ENCODE measurements at places on chromosomes 4 and X. TPM values are rescaled to one million over a fixed set of nuclear protein-coding genes. Genes with fewer than 3 reads are reported as not detected.

Gene KDR
- not detected for polyA plus RNA-seq

DNA sequence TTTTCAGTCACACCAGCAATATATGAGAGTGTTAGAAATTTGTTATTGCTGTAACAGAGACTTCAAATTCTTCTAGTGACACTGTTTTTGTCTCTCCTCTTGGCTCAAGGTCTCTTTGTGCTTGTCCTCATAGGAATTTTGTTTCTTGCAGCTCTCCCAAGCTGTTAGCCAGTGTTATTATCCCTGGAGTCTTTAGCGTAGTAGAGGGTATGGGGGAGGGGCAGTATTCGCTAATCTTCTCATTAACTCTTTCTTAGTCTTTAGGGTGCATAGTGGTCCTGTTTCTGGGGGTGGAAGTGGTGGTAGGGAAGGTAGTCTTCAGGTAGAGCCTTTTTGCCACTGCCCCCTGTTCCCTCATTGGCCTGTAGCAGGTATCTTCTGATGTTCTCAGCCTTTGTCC, 79.4 kb downstream of the JADE3 start:
- no peak for DNase-seq

- DNase-seq, result no peak
These were observed 79.7 kb downstream of the VMA21 start for GRCh38 chrX:151476604-151477303.

GRCh38 chrX:39895218-39896110, 202.3 kb downstream of the BCOR start:
- no peak for DNase-seq

DNA sequence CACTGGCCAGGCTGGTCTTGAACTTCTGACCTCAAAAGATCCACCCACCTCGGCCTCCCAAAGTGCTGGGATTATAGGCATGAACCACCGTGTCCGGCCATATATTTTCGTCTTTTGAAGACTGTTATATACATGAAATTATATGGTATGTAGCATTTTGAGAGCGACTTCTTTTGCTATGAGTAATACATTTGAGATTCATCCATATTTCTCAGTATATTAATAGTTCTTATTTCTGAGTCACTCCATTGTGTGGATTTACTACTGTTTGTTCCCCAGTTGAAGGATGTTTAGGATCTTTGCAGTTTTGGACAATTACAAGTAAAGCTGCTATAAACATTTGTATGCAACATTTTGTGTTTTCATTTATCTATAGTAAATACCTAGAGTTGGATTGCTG, 34.9 kb downstream of the GNL3L start:
- no peak for DNase-seq

DNA sequence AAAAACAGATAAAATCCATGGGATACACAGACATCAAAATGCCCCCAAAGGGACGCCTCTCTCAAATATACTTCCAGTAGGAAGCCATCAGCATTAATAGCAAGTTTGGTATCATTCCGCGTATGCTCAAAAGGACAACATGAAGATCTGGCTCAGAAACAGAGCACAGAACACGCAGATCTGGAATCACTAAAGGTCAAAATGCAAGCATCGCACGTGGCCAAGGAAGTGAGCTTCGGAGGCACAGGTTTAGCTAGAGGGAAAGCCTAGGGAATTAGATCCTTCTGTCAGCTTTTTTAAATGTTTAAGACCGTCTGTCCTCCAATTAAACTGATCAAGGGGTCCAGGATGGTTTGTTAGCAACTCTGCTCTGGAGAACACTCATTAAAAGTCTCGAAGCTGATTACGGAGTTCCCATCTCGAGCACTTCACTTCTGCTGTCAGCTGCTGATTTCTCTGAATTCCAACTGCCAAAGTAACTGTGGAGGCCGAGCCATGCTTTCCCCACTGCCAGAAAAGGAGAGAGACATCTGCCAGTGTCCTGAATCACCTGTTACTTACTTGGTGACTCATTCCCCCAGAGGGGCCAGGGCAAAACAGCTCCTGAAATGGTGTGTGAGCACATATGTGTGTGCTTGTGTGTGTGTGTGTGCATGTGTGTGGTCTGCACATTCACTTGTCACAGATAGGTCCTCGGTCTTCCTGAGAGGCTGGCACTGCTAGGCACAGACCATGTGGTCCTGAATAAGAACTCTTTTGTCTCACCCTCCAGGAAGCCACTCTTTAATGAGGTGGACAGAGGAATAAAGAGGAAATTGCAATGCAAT, 177.7 kb upstream of the PPARGC1A start:
- no peak for DNase-seq

GRCh38 chr4:3244747-3245146, 4.2 kb upstream of the MSANTD1 start:
- no peak for DNase-seq

GRCh38 chr4:154622598-154622997, 10.1 kb upstream of the FGG start:
- DNase-seq, result peak; percentile 17

Gene TBC1D8B
- 0.50 TPM for polyA plus RNA-seq

GRCh38 chr4:155047755-155048154, 160.7 kb upstream of the NPY2R start:
- DNase-seq, result no peak

DNA sequence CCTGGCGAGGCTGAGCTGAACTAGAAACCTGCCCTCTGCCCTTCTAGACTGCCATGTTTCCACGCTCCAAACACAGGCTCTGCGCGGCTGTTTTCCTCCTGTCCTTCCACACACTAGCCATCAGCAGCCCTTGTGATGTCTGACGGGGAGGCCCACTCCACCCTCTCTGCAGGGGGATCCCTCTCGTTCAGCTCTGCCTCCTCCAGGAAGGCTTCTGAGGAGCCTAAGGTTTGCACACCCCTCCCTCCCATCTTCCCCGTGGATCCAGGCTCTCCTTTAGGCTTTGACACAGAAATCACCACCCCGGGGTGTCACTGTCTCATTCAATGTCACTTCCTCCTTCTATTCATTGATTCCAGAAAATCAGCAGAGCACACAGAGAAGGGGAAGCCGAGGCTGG, 38.6 kb upstream of the CRMP1 start:
- DNase-seq, result no peak

DNA sequence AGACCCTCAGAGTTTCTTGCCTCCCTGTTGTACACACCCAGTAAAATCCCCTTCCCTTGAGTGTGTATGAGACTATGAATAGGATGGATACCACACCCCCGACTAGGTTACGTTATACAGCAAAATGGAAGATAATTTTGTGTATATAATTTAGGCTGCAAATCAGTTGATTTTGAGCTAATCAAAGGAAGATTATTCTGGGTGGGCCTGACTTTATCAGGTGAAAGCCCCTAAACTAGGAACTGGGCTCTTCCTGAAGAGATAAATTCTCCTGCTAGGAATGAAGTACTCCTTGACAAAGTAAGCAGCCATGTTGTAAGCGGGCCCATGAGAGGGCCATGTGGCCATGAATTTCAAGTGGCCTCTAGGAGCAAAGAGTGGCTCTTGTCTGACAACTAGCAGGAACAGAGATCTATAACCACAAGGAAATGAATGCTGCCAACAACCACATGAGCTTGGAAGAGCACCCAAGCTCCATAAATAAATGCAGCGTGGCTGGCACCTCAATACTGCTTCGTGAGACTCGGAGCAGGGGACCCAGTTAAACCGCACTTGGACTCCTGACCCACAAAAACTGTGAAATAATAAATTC, 646.4 kb downstream of the IL1RAPL1 start:
- DNase-seq, result no peak

- DNase-seq, result no peak
These were observed 194.4 kb upstream of the LDB2 start for GRCh38 chr4:17092736-17093437.

GRCh38 chr4:106414366-106414765, 45.8 kb upstream of the GIMD1 start:
- DNase-seq, result no peak

Gene NCAPG
- polyA plus RNA-seq, result 0.37 TPM

GRCh38 chr4:121873604-121874003, 3.3 kb upstream of the BBS7 start:
- DNase-seq, result no peak

DNA sequence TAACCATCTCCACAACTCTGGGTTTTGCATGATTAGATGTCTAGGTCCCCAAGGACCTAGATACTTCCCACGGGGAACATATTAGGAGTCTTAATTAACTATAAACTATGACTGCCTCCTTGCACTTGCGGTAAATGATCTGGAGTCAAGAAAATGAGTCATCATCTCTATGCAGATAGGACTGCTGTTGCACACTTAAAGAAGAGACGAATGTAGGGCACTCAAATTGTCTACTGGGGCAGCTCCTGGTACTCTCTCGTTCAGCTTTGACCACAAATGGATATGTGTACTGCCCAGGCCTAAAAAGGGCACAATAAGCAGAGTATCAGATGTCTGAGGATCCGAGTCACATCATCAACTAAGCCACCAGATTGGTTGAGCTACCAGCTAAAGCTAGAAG, 1783.4 kb upstream of the AGA start:
- DNase-seq, result no peak
